A673 (cell line): ENCODE measurements at places on chromosomes 4 and X. TPM values are rescaled to one million over a fixed set of nuclear protein-coding genes. Genes with fewer than 3 reads are reported as not detected.

The LAMTOR3 gene
- total RNA-seq = 26.7 and 31.6 TPM in 2 replicates

- DNase-seq = no peak
Measured at GRCh38 chr4:2634014-2634413, 97.6 kb downstream of the FAM193A start.

DNA sequence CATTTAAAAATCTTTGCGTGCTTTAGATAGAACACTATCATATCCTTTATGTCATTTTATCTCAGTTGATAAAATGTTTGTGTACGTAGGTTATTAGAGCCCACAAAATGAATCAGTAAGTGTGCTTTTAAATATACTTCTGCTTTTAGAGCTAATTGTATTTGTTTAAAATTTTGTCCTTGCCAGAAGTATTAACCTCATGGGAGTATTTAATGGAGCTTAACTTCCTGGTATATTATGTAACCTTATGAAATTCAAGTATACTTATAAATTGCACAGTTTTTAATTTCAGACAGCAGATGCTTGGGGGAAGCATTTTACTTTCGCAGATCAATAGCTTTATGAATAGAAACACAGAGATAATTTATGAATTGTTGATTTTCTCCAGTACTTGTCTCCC lies 90.2 kb downstream of the DIPK2B start:
- DNase-seq = no peak

GRCh38 chr4:83503974-83504373 lies 19.1 kb upstream of the ABRAXAS1 start:
- no peak for DNase-seq

GRCh38 chr4:148431401-148431800 lies 10.8 kb downstream of the NR3C2 start:
- DNase-seq = no peak
